Hindlimb muscle (tissue), 1 donor: ENCODE measurements at places on chromosomes 1 and 21. TPM values are rescaled to one million over a fixed set of nuclear protein-coding genes. Genes with fewer than 3 reads are reported as not detected.

MFN2 gene
- polyA plus RNA-seq, result 64.6 TPM

PRKAB2 gene
- polyA plus RNA-seq, result 46.1 TPM

- no peak for DNase-seq
Measured at GRCh38 chr1:87167848-87168525, 160.7 kb upstream of the LMO4 start.

DNA sequence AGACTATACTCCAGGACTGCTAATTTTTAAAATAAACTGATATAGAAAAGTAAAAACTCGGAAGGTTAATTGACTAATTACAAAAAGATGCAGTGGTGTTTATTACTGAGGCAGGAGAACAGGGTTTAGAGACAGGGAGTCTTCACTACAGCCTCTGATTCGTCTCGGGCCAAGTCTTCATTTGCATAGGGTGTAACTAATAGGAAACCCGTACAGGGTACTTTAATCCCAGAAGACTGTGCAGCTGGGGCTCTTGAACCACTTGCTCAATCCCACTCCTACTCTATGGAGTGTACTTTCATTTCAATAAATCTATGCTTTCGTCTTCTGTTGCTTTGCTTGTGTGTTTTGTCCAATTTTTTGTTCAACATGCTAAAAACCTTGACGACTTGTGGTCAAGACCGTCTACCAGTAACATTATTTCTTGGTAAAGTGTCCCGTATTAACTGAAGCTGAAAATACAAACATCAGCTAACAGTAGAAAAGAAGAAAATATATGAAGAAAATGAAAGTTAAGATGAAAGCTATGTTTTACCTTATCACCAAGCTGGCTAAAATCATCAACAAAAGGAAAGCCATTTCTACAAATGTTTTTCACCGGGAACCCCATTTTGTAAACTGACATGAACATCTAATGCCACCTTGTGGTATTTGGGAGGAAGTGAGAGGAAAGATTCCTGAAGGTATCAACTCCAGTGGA, 8.0 kb downstream of the SDHB start:
- DNase-seq, result no peak
